ENCODE measurements at places on chromosomes 1 and 21.

DNA sequence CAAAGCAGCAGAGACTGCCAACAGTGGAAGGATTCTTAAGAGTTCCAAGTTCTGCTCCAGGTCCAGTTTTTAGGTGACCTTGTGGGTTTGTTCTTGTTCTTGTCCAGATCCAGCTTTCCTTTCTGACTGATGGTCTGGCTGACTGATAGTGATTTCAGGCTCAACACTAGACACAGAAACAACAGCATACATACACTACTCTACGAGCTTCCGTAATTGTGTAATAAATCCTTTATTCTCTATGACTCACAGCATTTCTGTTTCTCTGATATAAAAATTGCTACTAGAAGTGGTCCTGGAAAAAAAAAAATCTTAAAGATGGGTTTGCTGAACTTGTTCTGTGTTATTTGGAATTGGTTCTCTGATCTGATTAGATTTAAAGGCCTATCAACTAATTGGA is 62.2 kb upstream of the PTCH2 start:
- H3K36me3 ChIP-seq: peaks cover 8% of the 10 kb centered on the region
- no peak for DNase-seq
- H3K4me1 ChIP-seq: peaks cover 32% of the 10 kb centered on the region
- no peak overlapping the region for H3K4me3 ChIP-seq

GRCh38 chr1:186671136-186671825 is 8.9 kb downstream of the PTGS2 start:
- H3K36me3 ChIP-seq: peaks cover 5% of the 10 kb centered on the region
- DNase-seq: no peak
- H3K4me1 ChIP-seq: no peaks in the 10 kb centered on the region
- no peaks in the 10 kb centered on the region for H3K27me3 ChIP-seq

GRCh38 chr1:74811436-74812179 is 78.7 kb downstream of the TYW3 start:
- DNase-seq: no peak
- no peaks in the 10 kb centered on the region for H3K36me3 ChIP-seq
- H3K4me1 ChIP-seq: no peaks in the 10 kb centered on the region
- H3K27me3 ChIP-seq: no peaks in the 10 kb centered on the region

DNA sequence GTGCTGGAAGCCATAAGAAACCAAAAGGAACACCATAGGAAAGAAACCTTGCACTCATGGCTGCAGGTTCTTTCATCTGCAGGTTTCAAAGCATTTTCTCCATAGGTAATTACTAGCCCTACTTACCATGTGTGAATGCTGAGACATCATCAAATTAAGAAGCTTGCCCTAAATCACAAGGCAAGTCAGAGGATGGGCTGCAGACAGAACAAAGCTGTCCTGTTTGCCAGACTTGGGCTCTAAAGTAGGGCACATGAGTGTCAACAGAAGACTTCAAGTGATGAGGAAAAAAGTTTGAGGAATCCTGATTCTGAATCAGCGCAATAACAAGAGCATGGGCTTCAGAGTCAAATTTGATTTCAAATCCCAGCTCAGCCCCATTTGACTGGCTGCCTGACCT is 5.8 kb upstream of the EPS15 start:
- H3K27me3 ChIP-seq: no peaks in the 10 kb centered on the region
- DNase-seq: no peak
- H3K4me3 ChIP-seq: no peak overlapping the region
- no peaks in the 10 kb centered on the region for H3K36me3 ChIP-seq
- no peak overlapping the region for H3K27ac ChIP-seq
- no peaks in the 10 kb centered on the region for H3K4me1 ChIP-seq

DNA sequence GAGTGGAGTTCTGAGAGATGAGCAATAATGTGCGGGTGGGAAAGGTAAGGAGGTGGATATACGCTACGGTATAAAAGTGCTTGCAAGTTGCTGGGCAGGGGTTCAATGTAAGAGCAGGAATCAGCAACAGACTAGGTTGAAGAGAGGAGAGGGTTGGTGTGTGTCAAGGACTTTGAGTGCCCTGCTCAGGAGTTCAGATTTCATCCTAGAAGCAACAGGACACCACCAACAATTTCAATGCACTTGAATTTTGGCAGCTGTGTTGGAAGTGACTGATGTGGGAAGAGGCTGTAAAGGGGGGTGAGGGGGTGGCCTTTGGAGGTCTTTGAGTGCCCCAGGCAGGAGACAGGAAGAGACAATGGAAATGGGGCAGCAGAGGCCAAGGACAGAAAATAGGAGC is 57.3 kb downstream of the RHOU start:
- peaks cover 8% of the 10 kb centered on the region for H3K27me3 ChIP-seq
- no peak overlapping the region for H3K27ac ChIP-seq
- no peaks in the 10 kb centered on the region for H3K4me1 ChIP-seq
- DNase-seq: no peak
- no peaks in the 10 kb centered on the region for H3K36me3 ChIP-seq

GRCh38 chr1:38611664-38612211 is 247.8 kb downstream of the RRAGC start:
- H3K4me1 ChIP-seq: peaks cover 8% of the 10 kb centered on the region
- H3K36me3 ChIP-seq: no peaks in the 10 kb centered on the region
- H3K4me3 ChIP-seq: no peak overlapping the region

GRCh38 chr1:147717706-147718097 is 42.7 kb downstream of the GJA5 start:
- H3K27me3 ChIP-seq: peaks cover 33% of the 10 kb centered on the region
- no peaks in the 10 kb centered on the region for H3K4me1 ChIP-seq
- H3K36me3 ChIP-seq: no peaks in the 10 kb centered on the region
- DNase-seq: no peak

DNA sequence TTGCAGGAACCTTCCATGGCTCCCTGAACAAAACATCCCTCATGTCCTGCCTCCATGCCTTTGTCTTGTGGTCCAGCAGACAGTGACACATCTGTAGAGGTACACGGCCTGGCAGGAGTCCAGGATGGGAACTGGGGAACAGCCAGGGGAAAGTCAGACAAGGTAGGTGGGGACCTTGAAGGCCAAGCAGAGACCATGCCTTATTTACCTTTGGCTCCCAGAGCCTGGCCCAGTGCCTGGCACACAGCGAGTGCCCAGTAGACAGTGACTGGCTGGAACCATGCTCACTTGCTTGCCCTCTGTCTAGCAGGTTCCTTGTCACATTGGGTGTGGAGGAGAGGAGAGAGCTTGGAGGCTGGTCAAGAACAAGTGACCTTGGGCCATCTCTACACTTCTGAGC is 81.0 kb downstream of the BCAR3 start:
- no peak overlapping the region for H3K4me3 ChIP-seq
- no peak for DNase-seq
- peaks cover 3% of the 10 kb centered on the region for H3K36me3 ChIP-seq

- no peak for DNase-seq
- H3K27ac ChIP-seq: peak overlapping the region; percentile 60
- H3K4me1 ChIP-seq: peaks cover 29% of the 10 kb centered on the region
- no peaks in the 10 kb centered on the region for H3K27me3 ChIP-seq
- no peak overlapping the region for H3K4me3 ChIP-seq
- peaks cover 6% of the 10 kb centered on the region for H3K36me3 ChIP-seq
These were observed 35.6 kb upstream of the GPR157 start for GRCh38 chr1:9164532-9164900.

DNA sequence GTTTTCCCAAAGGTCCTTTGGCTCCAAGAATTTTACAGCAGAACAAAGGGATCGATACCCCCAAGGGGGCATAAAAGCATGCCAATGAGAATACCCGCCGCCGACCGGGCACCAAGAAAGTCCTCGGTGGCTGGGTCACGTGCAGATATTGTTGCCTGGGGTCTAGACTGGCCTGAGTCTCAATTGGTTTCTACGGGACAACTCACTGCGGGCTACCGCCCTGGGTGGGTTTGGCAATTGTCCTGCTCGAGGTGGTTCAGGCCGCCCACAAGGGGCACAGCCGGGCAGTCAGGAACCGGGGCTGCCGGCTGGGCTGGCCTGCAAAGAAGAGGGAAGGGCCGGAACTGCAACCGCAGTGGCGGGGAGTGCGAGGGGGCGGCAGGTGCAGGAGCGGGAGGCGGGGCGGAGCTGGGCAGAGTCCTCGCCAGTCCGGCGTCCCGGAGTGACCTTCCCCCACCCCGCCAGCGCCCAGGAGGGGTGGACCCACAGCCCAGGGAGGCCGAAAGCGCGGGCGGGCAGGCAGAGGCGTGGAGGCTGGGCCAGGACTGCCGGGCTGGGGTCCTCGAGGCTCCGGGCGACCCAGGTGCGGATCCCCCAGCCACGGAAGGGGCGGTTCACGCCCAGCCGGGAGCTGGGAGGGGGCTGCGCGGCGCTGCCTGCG is 926 bp upstream of the ATP1B1 start:
- H3K36me3 ChIP-seq: no peaks in the 10 kb centered on the region
- H3K4me3 ChIP-seq: peak overlapping the region; percentile 68
- no peaks in the 10 kb centered on the region for H3K27me3 ChIP-seq
- peak; percentile 86 for DNase-seq
- H3K4me1 ChIP-seq: peaks cover 41% of the 10 kb centered on the region
- H3K27ac ChIP-seq: peak overlapping the region; percentile 50

- DNase-seq: no peak
- peaks cover 19% of the 10 kb centered on the region for H3K27me3 ChIP-seq
- H3K27ac ChIP-seq: peak overlapping the region; percentile 0
- no peak overlapping the region for H3K4me3 ChIP-seq
These were observed 47.6 kb downstream of the SEC16B start for GRCh38 chr1:177922209-177922608.
